ENCODE measurements at places on chromosomes 11 and 22. TPM values are rescaled to one million over a fixed set of nuclear protein-coding genes. Genes with fewer than 3 reads are reported as not detected.

The GLYATL2 gene
- total RNA-seq: 0.24 TPM

The DBX1 gene
- not detected for total RNA-seq

The MOV10L1 gene
- total RNA-seq: 1.4 TPM

The PLAAT4 gene
- total RNA-seq: 8.5 TPM

The ACRV1 gene
- not detected for total RNA-seq

The MAP4K2 gene
- 18.6 TPM for total RNA-seq

The LRRC75B gene
- 10.3 TPM for total RNA-seq

GRCh38 chr11:6079463-6079862 lies 28.0 kb upstream of the OR56B4 start:
- no peak for DNase-seq

GRCh38 chr11:61828379-61828628 lies 204 bp downstream of the FADS2 start:
- DNase-seq: no peak

GRCh38 chr11:27497284-27497866 lies 9.2 kb downstream of the LIN7C start:
- DNase-seq: no peak

GRCh38 chr22:43750751-43751150 lies 61.4 kb downstream of the EFCAB6 start:
- DNase-seq: no peak

DNA sequence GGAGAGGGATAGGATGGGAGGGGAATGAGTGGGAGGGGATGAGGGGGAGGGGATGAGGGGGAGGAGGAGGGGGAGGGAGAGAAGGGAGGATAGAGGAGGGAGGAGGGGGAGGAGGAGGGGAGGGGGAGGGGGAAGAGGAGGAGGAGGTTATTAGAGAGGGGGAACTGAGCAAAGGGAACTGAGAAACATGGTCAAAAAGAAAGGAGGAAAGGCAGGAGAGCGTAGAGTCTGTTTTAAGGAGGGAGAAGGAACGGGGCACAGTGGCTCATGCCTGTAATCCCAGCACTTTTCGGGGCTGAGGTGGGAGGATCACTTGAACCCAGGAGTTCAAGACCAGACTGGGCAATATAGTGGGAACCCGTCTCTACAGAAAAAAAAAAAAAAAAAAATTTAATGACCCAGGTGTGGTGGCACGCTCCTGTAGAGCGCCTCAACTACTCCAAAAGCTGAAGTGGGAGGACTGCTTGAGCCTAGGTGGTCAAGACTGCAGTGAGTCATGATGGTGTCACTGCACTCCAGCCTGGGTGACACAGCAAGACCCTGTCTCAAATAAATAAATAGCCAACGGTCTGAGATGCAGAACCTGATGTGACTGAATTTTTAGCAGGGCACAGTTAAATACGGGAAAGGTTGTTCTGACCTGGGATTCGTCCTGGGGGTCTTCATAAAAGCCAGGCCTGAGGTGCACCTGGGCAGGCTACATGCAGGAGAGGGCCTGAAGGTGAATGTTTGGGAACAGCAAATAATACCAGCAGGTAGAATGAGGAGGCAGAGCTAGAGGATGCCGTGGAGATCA lies 4.0 kb downstream of the B3GNT6 start:
- no peak for DNase-seq

DNA sequence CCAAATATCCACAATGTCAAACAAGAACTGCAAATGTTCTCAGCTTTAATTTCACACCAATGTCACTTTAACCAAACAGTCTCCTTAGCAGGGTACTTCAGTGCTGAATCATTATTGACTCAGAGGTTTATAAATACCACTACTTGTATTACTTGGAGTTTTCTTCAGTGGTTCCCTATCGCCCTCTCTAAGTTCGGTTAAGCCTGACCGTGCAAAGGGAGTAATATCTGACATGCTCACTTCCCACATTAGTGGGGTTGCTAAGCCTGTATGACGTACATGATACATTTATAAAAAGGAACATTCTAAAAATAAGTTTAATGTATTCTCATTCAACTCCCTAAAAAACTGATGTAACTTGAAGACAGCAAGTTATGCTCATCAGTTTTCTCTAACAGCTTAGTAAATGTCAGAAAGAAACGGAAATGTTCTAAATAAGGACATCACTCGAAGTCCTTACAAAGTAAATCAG lies 93.1 kb upstream of the ZC3H12C start:
- no peak for DNase-seq

- no peak for DNase-seq
Measured at GRCh38 chr11:11701070-11701469, 79.3 kb upstream of the GALNT18 start.

- no peak for DNase-seq
Measured at GRCh38 chr22:29673361-29674066, 46.3 kb upstream of the CABP7 start.

DNA sequence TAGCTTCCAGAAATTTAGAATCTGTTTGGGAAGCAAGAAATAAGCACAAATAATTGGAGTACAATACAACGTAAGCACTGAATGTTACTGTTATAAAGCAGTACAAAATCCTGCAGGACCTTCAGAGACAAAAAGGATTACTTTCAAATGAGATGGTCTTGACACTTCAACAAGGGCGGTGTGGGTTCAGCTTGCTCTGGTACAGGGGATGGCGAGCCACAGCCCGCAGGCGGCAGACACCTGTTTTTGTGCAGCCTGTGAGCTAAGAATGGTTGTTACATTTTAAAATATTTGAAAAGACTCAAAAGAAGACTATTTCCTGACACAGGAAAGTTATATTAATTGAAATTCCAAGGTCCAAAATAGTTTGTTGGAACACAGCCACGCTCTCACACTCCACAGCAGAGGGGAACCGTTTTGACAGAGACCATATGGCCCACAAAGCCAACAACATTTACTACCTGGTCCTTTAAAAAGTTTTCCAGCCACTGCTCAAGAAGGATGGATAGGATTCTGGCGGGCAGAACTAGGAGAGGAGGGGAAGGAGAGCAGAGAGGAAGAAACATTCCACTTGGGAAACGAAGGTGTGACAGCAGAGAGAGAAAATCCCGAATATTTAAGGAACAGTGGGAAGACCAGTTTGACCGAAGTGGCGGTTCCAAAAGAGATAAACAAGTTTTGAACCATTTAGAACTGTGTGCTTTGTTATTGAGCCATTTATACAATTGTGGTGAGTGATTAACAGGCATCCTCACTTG lies 6.3 kb downstream of the PRDM10 start:
- no peak for DNase-seq

- DNase-seq: no peak
Measured at GRCh38 chr11:46414466-46414796, 22.9 kb upstream of the CHRM4 start.

DNA sequence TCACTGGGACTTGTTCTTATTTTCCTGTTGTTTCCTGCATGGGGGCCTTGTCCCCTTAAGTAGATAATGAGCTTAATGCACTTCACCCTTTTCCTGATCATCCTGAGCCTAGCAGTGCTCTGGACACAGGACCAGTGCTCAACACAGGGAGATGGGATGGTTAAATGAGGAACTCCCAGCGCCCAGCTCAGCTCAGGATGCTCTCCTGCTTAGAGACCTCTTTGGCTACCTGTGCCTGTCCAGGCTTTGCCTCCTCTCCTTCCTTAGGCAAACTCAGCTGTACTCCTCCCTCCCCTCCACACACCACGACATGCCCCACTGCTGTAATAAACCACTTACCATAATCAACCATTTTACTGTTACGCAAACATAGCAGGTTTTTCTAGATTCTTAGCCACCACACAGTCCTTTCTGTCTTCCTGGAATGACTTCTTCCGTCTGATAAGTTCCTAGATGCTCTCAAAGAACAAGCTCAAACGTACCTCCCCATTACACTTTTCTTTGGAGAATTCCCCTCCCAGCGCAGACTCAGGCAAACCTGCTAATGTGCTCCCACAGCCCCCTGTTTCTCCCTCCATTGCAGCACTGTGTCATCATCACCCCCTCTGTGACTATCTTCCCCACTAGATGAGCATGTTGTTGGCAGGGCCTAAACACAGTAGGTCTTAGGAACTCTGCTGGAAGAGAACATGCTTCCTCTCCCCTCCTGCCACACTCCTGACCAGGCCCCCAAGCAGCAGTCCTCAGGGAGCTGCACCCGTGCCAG lies 113.6 kb downstream of the MICAL2 start:
- no peak for DNase-seq

DNA sequence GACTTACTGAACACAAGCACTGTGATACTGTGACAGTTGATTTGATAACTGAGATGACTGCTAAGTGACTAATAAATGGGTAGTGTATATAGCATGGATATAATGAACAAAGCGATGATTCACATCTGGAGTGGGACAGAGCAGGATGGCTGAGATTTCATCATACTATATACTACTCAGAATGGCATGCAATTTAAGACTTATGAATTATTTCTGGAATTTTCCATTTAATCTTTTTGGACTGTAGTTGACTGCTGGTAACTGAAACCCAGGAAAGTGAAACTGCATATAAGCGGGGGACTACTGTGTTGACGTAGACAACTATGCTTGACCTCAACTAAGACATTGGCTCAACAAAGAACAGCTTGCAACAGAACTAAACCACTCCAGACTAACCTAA lies 20.0 kb upstream of the NUCB2 start:
- no peak for DNase-seq
